ENCODE measurements at places on chromosomes 2 and 18. TPM values are rescaled to one million over a fixed set of nuclear protein-coding genes. Genes with fewer than 3 reads are reported as not detected.

GRCh38 chr2:231900486-231900942, 25.7 kb downstream of the NPPC start:
- peak; percentile 85 for DNase-seq
- no peaks in the 10 kb centered on the region for H3K27me3 ChIP-seq
- no peak overlapping the region for H3K27ac ChIP-seq
- H3K4me3 ChIP-seq: no peak overlapping the region
- no peaks in the 10 kb centered on the region for H3K4me1 ChIP-seq

DNA sequence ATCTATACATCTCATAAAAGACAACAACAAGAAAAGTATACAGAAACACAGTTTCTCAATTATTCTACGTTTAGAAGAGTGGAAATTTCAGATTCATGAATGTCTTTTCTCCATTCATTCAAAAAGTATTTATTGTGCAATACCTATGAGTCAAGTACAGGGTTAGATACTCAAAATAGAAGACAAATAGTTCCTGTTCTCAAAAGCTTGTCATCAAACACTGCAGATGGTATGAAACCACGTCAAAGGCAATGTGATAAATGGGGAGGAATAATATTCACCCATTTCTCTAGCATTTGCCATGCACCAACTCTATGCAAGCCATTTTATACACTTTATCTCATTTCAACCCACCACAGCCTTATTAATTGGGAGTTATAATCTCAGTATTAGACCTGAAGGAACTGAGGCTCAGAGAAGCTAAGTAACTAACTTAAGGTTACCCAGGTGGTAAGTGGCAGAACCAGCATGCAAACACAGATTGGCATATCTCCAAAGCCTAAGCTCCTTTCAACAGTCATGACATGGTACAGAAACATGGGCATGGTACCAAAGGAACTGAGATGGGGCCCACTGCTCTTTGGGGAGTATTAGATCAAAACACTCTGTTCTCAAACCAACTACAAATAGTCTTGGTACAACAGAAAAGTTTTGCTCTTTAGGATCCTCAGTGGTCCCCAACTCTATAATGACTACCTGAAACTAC, 67.2 kb upstream of the NPAS2 start:
- peaks cover 6% of the 10 kb centered on the region for H3K4me1 ChIP-seq
- H3K4me3 ChIP-seq: no peak overlapping the region
- H3K27ac ChIP-seq: no peak overlapping the region
- no peak for DNase-seq

DNA sequence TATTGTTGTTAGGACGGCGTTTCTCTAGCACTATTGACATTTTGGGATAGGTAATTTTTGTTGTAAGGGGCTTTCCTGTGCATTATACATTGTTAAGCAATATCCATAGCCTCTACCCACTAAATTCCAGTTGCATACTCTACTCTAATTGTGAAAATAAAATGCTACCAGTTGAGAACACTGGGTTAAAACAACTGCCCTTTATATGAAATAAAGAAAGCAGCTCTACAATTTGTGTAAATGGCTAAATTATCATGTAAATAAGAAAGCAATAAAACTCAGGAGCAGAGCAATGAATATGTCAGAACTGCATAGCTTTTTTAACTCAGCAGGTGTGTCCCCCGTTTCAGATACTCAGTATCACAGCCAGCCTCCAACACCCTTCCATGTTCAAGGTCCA, 812.7 kb upstream of the NRXN1 start:
- no peaks in the 10 kb centered on the region for H3K27me3 ChIP-seq
- H3K4me3 ChIP-seq: no peak overlapping the region
- DNase-seq: no peak
- H3K36me3 ChIP-seq: no peaks in the 10 kb centered on the region
- H3K27ac ChIP-seq: no peak overlapping the region

DNA sequence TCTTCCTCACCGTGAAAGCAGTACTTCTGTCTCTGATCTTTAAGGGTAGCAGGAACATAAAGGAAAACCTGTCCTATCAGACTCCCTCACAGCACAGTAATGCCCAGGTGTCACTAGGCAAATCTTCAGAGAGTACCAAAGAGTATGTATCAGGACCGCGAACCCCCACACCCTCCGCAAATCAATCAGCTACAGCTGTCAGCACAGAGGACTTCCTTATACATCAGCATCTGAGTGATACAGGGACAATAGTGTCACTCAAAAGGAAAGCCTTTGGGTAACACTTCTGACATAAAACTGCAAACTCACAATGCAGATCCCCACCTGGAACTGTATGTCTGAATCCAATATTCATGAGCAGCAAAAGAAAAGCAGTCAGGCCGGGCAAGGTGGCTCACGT, 2.6 kb downstream of the AFG3L2 start:
- no peak for DNase-seq
- peaks cover 25% of the 10 kb centered on the region for H3K4me1 ChIP-seq
- no peak overlapping the region for H3K4me3 ChIP-seq
- H3K36me3 ChIP-seq: peaks cover 5% of the 10 kb centered on the region

- no peak for DNase-seq
- no peaks in the 10 kb centered on the region for H3K4me1 ChIP-seq
- H3K36me3 ChIP-seq: no peaks in the 10 kb centered on the region
- no peak overlapping the region for H3K4me3 ChIP-seq
- no peaks in the 10 kb centered on the region for H3K27me3 ChIP-seq
These were observed 328.2 kb downstream of the KCNJ3 start for GRCh38 chr2:155026651-155027174.

DNA sequence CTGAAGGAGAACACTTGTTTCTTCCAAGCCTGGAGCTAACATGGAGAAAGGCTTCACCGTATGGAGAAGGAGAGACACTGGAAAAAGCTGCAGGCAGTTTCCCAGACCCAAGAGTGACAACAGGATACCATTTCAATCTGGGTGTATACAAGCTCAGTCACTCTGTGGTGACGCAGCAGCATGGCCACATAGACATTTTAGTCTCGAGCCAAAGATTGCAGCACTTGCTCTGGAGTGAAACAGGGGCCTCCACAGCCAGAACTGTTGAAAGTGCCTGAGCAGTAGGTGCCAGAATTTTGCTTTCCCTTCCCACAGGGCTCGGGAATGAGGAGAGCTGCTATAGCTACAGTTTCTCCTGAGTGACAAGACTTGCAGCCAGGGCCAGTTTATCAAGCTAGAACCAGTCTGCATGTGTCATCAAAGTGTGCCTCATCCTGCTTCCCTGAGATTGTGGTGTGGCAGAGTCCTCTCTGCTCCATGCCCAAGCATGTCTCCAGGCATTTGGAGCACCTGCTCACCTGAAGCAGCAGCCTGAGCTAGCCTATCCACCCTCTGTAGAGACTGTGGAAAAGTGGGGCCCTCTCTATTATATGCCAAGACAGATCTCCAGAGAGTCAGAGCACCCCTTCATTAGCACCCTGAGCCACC, 234.6 kb upstream of the CDH19 start:
- H3K4me3 ChIP-seq: no peak overlapping the region
- H3K27me3 ChIP-seq: no peaks in the 10 kb centered on the region
- no peak for DNase-seq

- no peak for DNase-seq
- no peaks in the 10 kb centered on the region for H3K4me1 ChIP-seq
- no peaks in the 10 kb centered on the region for H3K27me3 ChIP-seq
These were observed 60.4 kb downstream of the C18orf63 start for GRCh38 chr18:74375999-74376398.

GRCh38 chr2:233241803-233242202, 9.7 kb upstream of the ATG16L1 start:
- no peak overlapping the region for H3K4me3 ChIP-seq
- H3K4me1 ChIP-seq: peaks cover 17% of the 10 kb centered on the region
- peak overlapping the region; percentile 19 for H3K27ac ChIP-seq
- no peaks in the 10 kb centered on the region for H3K36me3 ChIP-seq

DNA sequence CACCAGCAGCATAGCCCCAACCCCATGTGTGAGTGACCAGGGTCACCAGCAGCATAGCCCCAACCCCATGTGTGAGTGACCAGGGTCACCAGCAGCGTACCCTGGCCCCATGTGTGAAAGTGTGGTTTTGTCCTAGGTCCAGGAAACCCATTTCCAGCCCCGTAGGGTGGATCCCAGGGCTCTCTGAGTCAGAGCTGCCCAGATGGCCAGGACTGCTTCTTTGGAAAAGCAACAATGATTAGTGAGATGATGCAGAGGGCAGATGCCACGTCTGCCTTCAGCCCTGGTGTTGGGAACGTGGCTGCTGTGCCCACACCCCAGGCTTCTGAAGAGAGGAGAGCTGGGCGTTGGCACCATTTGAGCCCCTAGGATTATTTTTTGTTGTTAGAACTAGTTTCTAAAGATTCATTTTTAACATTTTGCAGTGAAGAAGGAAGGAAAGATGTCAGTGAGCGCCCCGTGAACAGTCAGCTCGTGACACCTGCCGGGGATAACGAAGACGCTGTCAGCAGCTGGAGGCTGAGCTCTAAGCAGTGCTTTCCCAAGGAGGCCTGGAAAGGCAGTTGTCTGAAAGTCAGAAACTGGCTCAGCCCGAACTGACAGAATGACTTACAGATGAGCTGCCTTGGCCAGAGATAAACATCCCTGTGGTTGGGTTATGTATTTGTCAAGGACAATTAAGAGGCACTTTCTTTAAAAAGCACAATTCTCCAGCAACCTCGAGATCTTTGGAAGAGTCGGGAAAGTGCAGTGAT, 32.1 kb upstream of the KCNG2 start:
- no peaks in the 10 kb centered on the region for H3K4me1 ChIP-seq
- H3K27ac ChIP-seq: no peak overlapping the region
- no peak overlapping the region for H3K4me3 ChIP-seq
- H3K27me3 ChIP-seq: no peaks in the 10 kb centered on the region

- no peaks in the 10 kb centered on the region for H3K36me3 ChIP-seq
- no peak overlapping the region for H3K4me3 ChIP-seq
- H3K4me1 ChIP-seq: no peaks in the 10 kb centered on the region
- no peak overlapping the region for H3K27ac ChIP-seq
- no peak for DNase-seq
These were observed 927.8 kb downstream of the SUCLG1 start for GRCh38 chr2:83531206-83531826.

- no peak for DNase-seq
- H3K4me1 ChIP-seq: peaks cover 12% of the 10 kb centered on the region
- H3K4me3 ChIP-seq: no peak overlapping the region
- H3K27me3 ChIP-seq: no peaks in the 10 kb centered on the region
These were observed 4.7 kb upstream of the DNAJB2 start for GRCh38 chr2:219274361-219274921.

DNA sequence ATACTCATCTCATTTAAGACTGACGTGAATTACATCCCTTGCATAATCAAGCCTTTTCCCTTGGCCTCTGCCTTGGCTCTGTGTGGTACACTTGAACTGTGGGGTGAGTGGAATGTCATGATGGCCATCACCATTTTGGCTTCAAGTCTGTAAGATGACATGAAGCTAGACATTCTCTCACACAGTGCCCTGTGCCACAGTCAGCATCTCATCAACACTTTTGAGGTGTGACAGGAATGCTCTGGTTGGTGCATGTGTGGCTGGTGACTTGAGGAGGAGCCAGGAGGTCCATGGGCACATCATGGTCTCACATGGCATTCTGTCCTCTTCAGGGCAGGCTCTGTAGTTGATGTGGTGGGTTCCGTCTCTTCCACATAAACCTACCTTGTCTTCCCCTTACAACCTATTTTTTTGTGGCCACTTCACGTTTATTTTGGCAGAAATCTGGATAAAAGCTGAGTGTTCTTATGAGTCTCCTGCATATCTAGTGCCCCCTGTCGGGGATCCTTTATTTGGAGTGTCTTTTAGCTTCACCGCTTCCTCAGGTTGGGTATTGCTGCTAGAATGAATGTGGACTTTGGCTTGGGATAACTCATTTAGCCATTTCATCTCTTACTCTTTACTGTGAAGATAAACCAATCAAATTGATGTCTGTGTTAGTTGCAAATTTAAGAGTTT, 28.1 kb downstream of the MAP4K4 start:
- no peak overlapping the region for H3K4me3 ChIP-seq

GRCh38 chr18:80175451-80176204, 66.6 kb downstream of the ADNP2 start:
- H3K4me1 ChIP-seq: peaks cover 13% of the 10 kb centered on the region
- no peak overlapping the region for H3K4me3 ChIP-seq
- H3K36me3 ChIP-seq: no peaks in the 10 kb centered on the region
- DNase-seq: peak; percentile 43
- no peak overlapping the region for H3K27ac ChIP-seq
- H3K27me3 ChIP-seq: peaks cover 4% of the 10 kb centered on the region

DNA sequence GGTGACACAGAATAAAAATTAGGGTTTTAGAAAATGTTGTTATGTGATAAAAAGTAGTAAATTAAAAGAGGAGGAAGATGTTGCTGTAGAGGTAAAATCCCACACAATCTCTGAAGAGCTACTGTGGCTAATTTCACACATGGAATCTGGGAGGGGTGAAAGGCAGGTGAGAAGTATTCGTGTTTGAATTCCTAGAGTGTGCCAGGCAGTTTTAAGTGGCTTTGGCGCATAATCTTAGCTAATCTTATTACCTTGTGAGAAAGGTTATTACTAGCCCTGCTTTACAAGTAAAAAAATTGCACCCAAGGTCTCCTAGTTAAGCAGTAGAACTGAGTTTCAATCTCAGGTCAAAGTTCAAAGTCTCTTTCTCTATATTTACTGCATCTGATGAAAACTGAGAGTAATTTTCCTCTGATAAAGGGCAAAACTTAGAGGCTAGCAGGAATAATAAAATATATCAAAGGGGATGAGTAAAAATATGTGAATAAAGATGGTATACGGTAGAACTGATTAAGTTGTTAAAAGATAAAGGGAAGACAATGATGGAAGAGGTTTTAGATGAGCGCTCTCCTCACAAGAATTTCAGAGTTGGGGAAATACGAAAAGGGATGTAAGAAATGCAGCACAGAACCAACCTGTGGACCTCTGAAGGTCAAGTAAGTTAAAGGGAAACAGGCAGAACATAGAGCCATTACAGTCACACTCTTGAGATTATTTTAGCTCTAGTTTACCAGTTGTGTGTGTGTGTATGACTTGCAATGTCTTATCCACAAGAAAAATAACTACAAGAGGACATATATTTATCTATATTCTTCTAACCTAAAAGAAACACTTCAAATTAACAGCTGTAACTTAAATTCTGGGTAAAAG, 34.8 kb downstream of the GAREM1 start:
- no peak overlapping the region for H3K27ac ChIP-seq
- no peaks in the 10 kb centered on the region for H3K36me3 ChIP-seq
- H3K27me3 ChIP-seq: no peaks in the 10 kb centered on the region
- H3K4me3 ChIP-seq: no peak overlapping the region
- no peak for DNase-seq

- no peaks in the 10 kb centered on the region for H3K36me3 ChIP-seq
- H3K4me1 ChIP-seq: no peaks in the 10 kb centered on the region
- H3K27me3 ChIP-seq: no peaks in the 10 kb centered on the region
- no peak for DNase-seq
These were observed 219.5 kb upstream of the SLC39A10 start for GRCh38 chr2:195437521-195437920.

Gene HOXD13
- not detected for total RNA-seq

Gene GALNT14
- total RNA-seq: 1.1 TPM

Gene RAD51AP2
- not detected for total RNA-seq

Gene KLHL14
- not detected for total RNA-seq

Gene FOXI3
- total RNA-seq: not detected

Gene NMUR1
- not detected for total RNA-seq

Gene TBR1
- total RNA-seq: not detected

Data from stomach (tissue), 19 donors.